CD8-positive, alpha-beta memory T cell (primary cell): ENCODE measurements at places on chromosomes 1 and 21.

DNA sequence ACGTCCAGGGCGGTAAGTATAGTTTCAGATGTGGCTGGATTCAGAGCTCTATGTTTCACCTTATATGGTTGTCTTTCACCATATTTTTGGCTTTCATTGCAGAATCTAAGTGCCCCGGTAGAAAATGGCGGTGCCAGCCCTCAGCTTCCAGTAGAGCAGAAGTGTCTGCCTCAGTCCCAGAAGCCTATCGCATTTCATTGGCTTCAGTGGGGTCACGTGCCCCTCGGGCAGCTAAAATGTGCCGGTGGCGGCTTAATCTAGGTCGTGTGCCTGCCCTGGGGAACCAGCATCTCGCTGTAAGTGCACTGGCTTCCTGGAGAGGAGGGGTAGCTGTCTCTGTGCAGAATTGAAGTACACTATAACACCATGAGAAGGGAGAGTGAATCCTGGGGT lies 107.4 kb upstream of the MAGI3 start:
- no peak for DNase-seq

DNA sequence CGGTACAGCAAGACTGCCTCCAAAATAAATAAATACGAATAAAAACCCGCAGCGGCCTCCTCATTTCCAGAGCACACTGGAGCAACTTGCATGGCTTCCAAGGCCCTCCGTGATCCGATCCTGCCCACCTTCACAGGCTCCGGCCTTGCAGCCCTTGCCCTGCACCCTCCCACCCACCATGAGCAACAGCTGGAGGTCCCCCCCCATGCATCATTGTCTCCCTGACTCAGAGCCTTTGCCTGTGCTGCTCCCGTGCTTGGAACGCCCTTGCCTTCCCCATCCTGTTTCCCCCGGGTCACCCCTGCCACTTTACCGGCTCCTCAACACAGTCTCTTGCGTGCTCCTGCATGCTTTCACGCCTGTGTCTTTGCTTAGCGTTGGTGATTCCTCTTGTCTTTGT lies 71.0 kb upstream of the ANGPTL1 start:
- no peak for DNase-seq

DNA sequence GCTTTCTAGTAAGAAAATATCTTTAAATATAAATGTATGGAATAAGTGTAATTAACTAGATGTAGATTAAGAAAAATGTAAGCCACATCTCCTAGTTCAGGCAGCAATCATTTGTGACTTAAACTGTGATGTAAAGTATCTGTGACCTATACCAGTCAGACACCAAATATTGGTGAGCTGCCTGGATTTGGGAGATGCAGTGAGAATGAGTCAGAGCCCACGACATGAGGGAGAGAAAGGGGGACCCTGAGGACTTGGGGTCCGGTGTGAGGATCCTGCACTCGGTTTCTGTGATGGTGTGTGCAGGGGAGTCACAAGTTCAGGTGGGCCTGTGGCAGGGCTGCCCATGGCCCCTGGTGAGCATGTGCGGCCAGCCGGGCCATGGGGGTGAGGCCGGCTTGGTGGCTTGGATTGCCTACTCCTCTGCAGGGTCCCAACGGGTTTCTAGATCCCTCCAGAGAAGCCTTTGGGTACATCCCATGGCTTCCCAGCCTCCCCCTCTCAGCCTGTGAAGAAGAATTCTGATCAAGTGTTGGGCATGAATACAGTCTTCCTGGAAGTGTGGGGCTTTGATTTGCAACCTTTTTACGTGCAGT lies 19.0 kb upstream of the ABCG1 start:
- DNase-seq: no peak

GRCh38 chr1:89990976-89991831 lies 3.7 kb upstream of the ZNF326 start:
- DNase-seq: no peak

DNA sequence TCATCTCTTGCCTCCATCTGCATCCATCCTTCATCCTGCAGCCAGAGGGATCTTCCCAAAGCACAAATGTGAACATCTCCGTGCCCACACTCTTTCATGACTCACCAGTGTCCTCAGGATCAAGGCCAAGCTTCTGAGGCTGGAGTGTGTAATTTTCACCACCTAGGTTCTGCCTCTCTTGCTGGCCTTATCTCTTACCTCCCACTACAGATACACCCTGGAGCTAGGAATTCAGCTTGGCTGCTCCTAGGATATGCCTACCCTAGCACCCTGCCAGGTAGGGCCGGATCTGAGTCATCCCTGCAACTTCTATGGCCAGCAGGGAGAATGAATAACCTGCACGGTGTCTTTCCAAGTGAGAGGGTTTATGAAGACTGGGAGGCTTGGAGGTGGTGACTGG lies 208.7 kb upstream of the CSF3R start:
- no peak for DNase-seq

GRCh38 chr1:28097100-28097472 lies 8.7 kb upstream of the EYA3 start:
- DNase-seq: no peak

DNA sequence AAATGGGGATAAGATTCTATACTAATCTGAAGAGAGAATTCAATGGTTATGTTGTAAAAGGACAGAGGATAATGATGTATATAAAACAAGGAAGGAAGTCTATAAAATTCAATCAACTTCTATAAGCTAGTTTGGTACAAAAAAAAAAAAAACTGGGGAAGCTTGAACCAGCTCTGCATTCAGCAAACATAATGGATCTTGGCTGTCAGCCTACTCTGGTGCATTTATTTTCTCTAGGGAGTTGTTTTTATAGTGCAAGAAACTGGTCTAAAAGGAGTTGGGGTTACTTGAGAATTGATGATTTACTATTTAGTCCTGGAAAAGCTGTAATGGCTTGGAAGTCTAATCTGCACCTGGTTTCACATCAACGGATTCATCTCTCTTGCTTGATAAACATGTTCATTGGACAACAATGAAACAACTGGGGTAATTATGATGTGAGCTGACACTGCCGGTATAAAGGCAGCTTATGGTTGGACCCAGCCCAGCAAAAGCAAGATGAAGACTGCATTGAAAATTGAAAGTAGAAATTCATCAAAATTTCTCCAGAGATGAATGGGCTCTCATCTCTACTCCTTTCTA lies 199.4 kb upstream of the NRIP1 start:
- no peak for DNase-seq

GRCh38 chr1:174262349-174263241 lies 103.3 kb downstream of the RABGAP1L start:
- peak; percentile 7 for DNase-seq

DNA sequence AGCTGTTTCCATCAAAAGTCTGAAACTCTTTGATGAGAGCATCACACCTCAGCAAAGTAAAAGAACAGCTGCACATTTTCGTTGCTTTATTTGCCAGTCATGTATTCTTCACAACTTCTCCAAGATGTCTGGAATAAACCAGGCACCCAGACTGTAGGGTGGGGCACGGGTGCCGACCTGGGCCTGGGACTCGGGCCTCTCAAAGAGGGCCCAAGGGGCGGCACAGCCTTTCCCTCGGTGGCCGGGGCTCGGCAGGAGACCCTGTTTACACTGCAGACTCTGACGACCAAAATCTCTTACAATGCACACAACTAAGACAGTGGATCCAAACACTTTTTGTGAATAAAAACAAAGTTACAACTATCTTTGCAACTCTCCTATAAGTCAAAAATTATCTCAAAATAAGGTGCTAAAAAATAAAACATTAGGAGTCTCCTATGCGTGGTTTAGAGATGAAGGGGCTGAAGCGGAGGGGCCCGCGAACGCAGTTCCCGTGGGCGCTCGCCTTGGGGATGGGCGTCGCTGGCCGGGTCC lies 696 bp downstream of the LSS start:
- no peak for DNase-seq

- no peak for DNase-seq
Observed at GRCh38 chr1:230303069-230303468, 123.1 kb downstream of the PGBD5 start.

DNA sequence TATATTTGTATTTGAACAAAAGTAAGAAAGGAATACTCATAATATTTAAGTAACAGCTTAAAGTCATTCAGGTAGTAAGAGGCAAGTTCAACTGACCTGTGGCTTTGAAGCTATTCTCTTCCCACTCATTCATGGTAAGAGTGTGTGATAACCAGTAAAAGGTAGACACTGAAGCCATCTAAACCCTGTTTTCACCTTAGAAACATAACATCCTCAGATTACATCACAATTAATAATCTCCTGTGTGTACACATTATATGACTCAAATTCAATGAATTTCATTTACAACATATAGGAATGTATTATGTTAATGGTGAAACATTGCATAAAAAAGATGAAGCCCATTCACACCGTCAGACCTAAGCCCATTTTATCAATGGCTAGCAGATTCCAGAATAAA lies 364.8 kb upstream of the SNX7 start:
- no peak for DNase-seq

DNA sequence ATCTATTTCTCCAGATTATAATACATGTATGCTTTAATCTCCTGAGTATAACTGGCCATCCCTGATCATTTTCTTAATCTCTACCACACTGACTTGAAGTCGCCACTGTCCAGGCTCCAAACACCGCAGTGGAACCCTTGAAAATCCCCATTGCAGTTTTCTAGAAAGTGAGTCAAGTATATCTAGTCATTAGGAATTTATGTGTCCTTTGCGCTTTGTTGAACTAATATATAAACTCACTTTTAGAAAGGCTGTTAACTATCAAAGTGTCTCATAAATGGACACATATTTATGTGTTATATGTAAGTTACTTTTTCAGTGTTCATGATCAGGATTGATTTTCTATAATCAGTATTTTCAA lies 211.5 kb downstream of the PATJ start:
- DNase-seq: no peak

GRCh38 chr1:54355931-54356679 lies 50.1 kb downstream of the SSBP3 start:
- DNase-seq: peak; percentile 40

GRCh38 chr1:74773582-74773981 lies 40.6 kb downstream of the TYW3 start:
- no peak for DNase-seq

GRCh38 chr21:14850394-14850793 lies 214.4 kb downstream of the NRIP1 start:
- DNase-seq: no peak

DNA sequence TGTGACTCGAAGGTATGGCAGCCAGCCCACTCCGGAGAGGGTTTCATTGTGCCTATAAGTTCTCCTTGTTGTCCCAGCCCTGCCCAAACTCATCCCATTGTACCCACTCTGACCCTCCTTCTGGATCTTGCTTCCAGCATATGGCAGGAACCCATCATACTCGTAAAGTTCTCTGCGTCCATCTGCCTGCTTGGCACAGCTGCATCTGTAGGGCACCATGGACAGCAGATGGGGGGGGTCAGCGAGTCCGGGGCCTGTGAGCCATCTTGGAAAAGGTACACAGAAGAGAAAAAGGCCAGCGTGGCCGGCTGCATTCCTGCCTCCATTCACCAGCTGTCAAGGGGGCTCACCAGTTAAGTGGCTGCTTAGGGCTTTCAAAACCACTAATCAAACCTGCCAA lies 94.9 kb upstream of the IGSF21 start:
- DNase-seq: no peak

DNA sequence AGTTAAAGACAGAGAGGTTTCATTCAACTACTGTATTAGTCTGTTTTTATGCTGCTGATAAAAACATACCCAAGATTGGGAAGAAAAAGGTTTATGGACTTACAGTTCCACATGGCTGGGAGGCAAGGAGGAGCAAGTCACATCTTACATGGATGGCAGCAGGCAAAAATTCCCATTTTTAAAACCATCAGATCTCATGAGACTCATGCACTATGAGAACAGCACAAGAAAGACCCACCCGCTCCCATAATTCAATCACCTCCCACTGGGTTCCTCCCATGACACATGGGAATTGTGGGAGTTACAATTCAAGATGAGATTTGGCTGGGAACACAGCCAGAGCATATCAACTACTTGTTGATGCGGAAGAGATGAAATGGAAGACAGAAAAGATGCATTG lies 9.2 kb downstream of the GPR161 start:
- no peak for DNase-seq

DNA sequence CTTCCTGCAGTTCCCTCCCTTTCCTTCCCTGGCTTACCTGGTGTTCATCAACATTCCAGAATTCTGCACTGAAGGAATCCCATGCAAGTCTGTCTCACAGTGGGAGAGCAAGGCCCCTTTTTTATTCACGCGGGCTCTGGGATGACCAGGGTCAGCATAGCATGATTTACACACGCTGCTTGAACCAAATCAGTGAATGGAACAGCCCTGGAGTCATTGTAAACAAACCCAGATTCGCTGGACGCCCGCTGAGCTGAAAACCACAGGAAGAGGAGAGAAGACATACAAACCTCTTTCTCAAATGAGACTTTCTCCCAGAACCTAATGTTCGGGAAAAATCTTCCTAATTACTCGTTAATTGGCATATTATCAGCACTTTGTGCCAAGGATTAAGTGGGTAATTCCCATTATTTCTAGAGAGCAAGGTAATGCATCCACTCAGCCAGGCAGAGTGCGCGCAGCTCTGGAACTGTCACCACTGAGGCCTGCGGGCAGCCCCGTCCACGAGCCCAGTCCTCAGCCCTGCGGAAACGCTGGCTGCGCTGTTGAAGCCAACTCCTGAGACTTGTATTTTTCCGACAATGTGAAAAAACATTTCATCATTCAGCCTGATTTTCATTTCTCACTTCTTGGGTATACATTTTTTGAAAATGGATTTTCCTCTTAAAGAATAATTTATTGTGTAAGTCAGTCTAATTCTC lies 140.0 kb downstream of the ETS2 start:
- no peak for DNase-seq

DNA sequence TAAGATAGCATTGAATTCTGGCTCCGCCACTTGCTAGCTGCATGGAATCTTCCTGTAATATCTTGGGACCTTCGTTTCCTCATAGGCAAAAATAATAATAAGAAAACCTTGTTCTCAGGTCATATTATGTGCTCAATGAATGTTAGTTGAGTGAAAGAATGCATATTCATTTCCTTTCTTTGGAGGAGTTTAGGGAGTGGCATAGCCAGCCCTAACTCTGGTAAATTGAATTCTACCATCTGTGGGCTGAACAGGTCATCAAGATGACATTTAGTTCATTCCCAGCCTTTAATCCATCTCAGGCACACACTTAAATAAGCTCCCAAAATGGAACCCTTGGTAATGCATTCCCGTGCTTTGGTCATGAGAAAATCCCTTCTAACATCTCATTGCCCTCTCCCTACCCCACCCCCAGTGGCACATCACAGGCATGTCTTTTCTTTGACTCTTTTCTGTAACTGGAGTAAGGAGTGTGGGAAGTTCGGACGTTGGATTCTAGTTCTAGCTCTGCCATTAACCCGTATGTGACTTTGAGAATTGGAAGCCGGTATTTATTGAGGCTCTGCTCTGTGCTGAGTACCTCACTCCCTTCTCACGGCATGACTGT lies 13.2 kb upstream of the MYOG start:
- DNase-seq: no peak

DNA sequence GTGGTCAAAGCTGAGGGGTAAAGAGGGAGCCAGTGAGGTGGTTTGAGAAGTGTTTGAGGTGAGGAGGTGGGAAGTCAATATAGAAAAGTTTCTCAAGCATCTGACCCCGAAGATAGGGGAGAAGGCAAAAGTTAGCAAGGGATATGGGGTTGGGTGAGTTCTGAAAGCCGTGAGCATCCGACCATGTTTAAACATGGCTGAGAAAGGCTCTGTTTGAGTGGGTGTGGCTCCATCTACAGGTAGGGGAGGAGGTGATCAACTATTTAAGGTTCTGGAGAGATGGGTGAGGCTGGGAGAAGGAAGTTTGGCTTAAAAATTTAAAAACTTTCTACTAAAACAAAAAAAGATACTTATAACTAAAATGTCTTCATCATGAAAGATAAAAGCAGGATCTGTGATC lies 273.8 kb downstream of the KCNJ6 start:
- DNase-seq: no peak
